Cardiac septum (tissue), 1 donor: ENCODE measurements at places on chromosomes 5 and 9. TPM values are rescaled to one million over a fixed set of nuclear protein-coding genes. Genes with fewer than 3 reads are reported as not detected.

- DNase-seq = no peak
These were observed 165.4 kb downstream of the ARHGEF28 start for GRCh38 chr5:73791389-73791788.

DNA sequence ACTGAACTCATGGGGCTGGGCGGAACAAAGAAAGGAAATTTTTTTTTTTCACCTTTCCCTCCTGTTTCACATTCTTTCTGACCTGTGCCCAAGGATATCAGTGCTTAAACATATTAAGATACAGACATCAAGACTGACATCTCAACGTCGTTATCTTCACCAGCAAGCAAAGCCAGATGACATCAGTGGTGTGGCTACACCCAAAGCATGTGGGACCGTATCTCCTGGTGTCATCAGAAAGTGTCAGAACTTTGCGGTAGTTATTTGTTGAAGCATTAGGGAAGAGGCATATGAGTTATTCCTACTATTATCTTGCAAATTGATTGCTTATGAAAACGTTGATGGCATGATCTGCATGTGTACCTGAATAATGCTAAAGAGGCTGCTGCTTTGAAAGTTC is 487.4 kb downstream of the TLE4 start:
- no peak for DNase-seq

IGIP gene
- 15.9 TPM for total RNA-seq

GRCh38 chr5:139597134-139597533 is 36.0 kb downstream of the UBE2D2 start:
- no peak for DNase-seq

SLC4A9 gene
- total RNA-seq = 0.19 TPM

UAP1L1 gene
- total RNA-seq = 6.5 TPM

NR2F1-AS1 gene
- total RNA-seq = 0.89 TPM

DNAH5 gene
- total RNA-seq = 0.35 TPM

MYORG gene
- total RNA-seq = 9.7 TPM
